ENCODE measurements at places on chromosomes 7 and 10. TPM values are rescaled to one million over a fixed set of nuclear protein-coding genes. Genes with fewer than 3 reads are reported as not detected.

DNA sequence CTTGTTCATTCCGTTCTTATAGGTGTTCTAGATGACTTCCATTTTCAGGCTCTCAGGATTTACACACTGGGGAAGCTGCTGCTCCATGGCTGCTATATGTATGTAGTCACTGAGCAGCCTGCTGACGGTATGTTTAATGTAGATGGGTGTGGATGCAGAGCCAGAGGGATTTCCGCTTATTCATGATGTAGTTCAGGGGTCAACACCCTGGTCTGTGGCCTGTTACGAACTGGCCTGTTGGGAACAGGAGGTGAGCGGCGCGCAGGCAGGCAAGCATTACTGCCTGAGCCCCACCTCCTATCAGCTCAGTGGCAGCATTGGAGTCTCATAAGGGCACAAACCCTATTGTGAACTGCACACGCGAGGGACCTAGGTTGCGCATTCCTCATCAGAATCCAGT, 33.9 kb downstream of the DNAJB6 start:
- H3K36me3 ChIP-seq, result peaks cover 65% of the 10 kb centered on the region
- H3K27ac ChIP-seq, result peak overlapping the region; percentile 14
- no peaks in the 10 kb centered on the region for H3K27me3 ChIP-seq
- H3K4me3 ChIP-seq, result no peak overlapping the region

DNA sequence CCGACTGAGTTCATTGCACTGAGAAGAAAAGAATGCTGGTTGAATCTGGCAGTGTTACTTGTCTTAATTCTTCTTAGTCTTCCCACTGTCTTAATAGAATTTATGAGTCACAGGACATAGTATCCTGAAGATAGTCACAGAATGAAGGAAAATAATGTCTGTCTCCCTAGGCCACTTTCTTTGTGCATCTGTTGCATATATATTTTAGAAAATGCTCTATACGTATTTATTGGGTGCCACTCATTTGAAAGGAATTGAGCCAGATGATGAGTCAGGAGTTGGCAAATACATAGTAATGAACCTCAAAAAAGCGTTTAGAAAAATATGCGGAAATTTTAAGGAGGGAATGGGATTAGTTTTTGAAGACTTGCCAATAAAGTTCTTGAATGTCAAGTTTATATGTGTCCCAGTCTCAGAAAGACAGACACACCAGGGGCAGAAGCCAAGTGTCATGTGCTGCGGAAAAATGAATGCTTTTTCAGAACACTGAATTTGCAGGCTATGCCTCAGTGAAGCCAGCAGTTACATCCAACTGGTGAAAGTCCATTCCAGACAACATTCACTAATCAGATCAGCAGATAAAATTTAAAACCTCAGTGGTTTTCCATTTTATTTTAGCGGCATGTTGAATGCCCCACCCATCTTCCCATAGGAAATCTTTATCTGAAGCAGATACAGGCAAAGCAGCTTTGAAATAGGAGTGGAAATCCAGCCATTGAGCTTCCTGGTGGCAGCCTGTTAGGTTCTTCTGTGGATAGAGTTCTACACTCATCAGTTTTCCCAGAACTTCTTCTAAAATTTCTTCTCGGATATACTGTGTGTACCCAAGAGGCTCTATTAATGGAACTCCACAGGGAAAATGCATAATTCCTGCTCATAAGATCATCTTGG, 308.4 kb downstream of the BICC1 start:
- peak overlapping the region; percentile 35 for H3K4me3 ChIP-seq
- H3K27ac ChIP-seq, result peak overlapping the region; percentile 43
- peaks cover 22% of the 10 kb centered on the region for H3K4me1 ChIP-seq

DNA sequence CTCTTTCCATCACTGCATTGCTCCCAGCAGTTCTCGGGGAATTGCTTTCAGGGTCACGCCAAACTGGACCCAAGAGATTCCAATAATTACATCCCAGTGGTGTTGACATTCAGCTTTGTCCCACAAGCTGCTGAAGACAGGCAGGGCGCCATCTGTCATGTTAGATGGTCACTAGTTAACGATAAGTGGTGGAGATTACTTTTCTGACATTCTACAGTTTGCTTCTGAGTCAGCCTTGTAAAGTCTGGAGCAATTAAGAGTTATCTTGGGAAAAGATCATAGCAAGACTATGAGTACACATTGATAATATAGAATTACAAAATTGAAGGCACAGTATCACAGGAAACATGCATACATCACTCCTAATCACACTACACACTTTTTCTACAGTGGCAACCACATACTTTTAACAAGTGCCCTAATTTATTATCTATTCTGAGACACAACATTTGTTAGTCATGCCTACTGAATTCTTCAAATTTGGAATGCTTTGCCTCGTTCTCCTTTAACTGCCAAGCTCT, 41.9 kb downstream of the SEMA3C start:
- peaks cover 17% of the 10 kb centered on the region for H3K4me1 ChIP-seq
- no peak overlapping the region for H3K4me3 ChIP-seq
- no peaks in the 10 kb centered on the region for H3K36me3 ChIP-seq
- no peak overlapping the region for H3K27ac ChIP-seq

DNA sequence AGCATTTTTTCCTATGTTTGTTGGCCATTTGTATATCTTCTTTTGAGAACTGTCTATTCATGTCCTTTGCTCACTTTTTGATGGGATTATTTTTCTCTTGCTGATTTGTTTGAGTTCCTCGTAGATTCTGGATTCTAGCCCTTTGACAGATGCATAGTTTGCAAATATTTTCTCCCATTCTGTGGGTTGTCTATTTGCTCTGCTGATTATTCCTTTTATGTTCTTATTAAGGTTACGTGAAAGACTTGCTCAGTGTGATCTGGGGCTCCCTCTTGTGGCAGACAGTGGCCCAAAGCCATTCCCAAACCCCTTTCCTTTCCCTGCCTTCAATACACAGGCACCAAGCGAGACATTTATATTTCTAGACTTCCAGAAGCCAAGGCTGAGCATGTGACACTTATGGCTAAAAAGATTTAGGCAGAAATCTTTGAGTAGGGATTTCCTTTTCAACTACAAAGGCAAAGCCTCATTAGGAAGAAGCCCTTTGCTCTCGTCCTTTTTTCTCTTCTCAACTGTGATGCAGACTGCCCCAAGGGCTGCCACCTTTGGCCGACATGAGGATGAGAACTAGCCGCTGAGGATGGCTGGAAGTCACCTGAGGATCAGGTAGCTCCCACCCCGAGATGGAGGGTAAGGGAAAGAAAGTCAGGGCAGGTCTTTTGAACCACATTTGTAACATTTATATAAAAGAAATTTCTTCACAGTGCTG, 23.6 kb downstream of the ST8SIA6 start:
- no peak overlapping the region for H3K27ac ChIP-seq
- H3K4me3 ChIP-seq, result no peak overlapping the region
- no peaks in the 10 kb centered on the region for H3K36me3 ChIP-seq
- peaks cover 16% of the 10 kb centered on the region for H3K4me1 ChIP-seq
- peaks cover 39% of the 10 kb centered on the region for H3K27me3 ChIP-seq
- DNase-seq, result peak; percentile 79

DNA sequence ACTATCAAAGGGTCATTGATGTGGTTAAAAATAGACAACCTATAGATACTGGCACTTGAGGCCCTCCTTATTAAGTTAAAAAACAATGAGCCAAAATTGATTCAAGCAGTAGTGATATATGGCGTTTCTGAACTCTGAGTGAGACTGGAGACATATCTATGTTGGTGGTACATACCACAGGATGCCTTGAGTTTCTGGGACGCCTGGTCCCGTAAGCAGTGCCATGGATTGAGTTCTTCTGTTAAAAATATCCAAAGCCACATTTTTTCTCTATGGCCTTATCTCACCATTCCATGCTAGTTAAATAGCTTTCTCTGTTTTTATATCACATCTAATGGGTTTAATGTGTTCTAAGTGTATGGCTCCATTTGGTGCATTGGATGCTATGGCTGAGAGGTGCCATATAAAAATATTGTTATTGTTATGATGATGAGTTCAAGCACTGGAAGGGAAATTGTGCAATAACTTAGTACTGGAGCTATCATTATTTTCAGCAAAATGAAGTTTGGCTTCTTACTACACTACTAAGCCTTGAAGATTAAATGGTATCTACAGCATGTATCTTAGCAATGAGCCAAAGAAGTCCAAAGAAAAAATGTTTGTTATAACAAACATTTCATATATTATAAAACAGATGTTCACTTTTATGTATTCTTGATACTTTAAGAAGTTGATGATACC, 713.9 kb downstream of the SUGCT start:
- no peak overlapping the region for H3K27ac ChIP-seq
- H3K27me3 ChIP-seq, result no peaks in the 10 kb centered on the region
- no peak for DNase-seq
- H3K36me3 ChIP-seq, result no peaks in the 10 kb centered on the region
- H3K4me1 ChIP-seq, result peaks cover 8% of the 10 kb centered on the region

- H3K27ac ChIP-seq, result no peak overlapping the region
- no peaks in the 10 kb centered on the region for H3K36me3 ChIP-seq
- no peak for DNase-seq
Observed at GRCh38 chr10:113213035-113213434, 263.0 kb downstream of the TCF7L2 start.

DNA sequence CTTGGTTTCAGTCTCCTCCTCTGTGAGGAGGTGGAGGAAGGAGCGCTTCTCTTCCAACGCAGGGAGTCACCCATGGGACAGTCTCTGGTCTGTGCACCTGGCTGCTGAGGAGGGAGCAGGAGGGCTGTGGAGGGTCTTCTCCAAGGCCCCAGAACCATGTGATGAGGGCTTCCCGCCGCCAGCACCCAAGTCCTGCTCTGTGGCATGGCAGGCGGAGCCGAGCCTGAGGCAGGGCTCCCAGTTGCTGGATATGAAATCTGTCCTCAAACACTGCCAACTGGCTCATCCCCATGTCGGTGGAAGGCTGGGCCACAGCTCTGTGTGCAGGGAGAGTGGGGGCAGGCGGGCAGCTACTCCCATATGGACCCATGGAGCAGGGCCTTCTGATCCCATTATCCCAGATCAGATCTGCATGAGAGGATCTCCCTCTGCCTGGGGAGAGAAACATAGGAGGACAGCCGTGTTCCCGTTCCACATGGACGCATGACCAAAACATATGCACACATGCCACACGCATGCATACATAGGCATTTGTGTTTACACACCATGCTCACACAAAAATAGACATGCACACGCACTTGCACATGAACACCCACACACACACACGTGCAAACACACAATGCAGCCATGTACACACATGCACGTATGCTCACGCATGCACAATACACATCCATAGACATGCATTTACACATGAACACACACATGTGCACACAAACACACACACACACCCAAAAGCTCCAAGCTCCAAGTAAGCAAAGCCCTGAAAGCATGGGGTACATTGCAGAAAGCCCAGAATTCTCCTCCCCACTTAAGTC, 38.8 kb upstream of the EN2 start:
- no peak overlapping the region for H3K27ac ChIP-seq
- H3K27me3 ChIP-seq, result peaks cover 85% of the 10 kb centered on the region
- H3K4me3 ChIP-seq, result no peak overlapping the region
- H3K36me3 ChIP-seq, result no peaks in the 10 kb centered on the region
- no peak for DNase-seq

DNA sequence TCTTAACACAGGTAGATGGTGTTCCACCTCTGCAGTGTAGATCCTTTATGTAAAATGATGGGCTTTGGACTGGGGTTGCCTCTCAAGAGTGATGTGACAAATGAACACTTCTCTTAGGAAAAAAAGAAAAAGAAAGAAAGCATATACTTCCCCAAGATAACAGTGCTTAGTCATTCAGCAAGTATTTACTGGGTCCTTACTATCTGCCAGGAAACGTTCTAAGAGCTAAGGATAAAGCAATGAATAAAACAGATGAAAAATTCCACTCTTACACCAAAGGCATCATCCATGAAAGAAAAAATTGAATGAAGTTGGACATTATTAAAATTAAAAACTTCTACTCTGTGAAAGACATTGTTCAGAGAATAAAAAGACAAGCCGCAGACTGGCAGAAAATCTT, 177.3 kb downstream of the C7orf25 start:
- H3K27me3 ChIP-seq, result no peaks in the 10 kb centered on the region
- no peak for DNase-seq
- no peak overlapping the region for H3K27ac ChIP-seq
- no peaks in the 10 kb centered on the region for H3K4me1 ChIP-seq

DNA sequence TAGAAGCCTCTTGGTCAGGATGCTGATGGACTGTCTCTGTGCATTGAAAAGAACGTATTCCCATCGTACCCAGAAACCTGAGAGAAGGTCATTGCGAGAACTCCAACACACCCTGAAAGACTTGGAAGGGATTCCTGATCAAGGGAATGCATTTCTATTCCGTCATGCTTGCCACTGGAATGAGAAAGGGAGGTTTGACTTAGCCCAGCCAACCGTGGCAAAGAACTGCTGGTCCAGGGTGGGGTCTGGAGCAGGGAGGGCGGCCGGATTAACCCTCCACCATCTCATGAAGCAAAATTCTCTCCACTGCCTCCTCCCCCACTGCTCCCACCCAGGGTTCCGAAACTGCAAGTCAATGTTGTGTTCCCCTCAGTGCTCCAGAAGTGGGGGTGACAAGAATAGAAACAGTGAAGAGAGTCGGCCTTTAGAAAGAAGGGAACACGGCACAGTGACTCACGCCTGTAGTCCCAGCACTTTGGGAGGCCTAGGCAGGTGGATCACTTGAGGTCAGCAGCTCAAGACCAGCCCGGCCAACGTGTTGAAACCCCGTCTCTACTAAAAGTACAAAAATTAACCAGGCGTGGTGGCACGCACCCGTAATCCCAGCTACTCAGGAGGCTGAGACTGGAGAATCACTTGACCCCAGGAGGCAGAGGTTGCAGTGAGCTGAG, 137.5 kb upstream of the MGMT start:
- no peaks in the 10 kb centered on the region for H3K4me1 ChIP-seq
- no peak overlapping the region for H3K27ac ChIP-seq
- DNase-seq, result no peak
- H3K4me3 ChIP-seq, result no peak overlapping the region

- H3K36me3 ChIP-seq, result no peaks in the 10 kb centered on the region
- no peaks in the 10 kb centered on the region for H3K4me1 ChIP-seq
- no peak overlapping the region for H3K27ac ChIP-seq
- no peak overlapping the region for H3K4me3 ChIP-seq
- H3K27me3 ChIP-seq, result peaks cover 61% of the 10 kb centered on the region
- DNase-seq, result no peak
Observed at GRCh38 chr7:23930312-23930711, 220.3 kb downstream of the STK31 start.

DNA sequence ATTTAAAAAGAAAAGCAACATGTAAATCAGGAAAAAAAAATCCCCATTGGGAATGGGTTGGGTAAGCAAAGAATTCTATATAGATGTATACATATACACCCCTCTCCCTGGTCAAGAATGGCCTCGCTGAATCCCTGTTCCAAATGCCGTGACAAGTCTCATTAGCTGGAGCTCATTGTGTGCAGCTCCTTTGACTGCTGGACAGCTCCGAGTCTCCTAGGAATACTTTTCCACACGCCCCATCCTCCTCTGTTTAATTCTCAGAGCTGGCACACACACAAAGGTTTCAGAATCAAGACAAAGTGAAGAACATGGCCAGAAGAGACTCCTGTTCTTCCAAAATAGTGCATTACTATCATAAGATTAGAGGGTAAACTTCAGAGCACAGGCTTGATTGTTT, 130.9 kb upstream of the MKLN1 start:
- H3K4me1 ChIP-seq, result no peaks in the 10 kb centered on the region
- H3K4me3 ChIP-seq, result no peak overlapping the region
- H3K27me3 ChIP-seq, result no peaks in the 10 kb centered on the region
- no peak overlapping the region for H3K27ac ChIP-seq
- DNase-seq, result no peak
- H3K36me3 ChIP-seq, result no peaks in the 10 kb centered on the region

Gene GIMAP8
- total RNA-seq, result not detected

Gene VSIR
- total RNA-seq, result 30.1 TPM

Gene CPED1
- total RNA-seq, result 0.76 TPM

Gene WEE2
- total RNA-seq, result not detected

Gene IDI2
- not detected for total RNA-seq

Gene POLR2J3
- total RNA-seq, result 48.3 TPM

Gene TSPAN33
- total RNA-seq, result 12.4 TPM

Gene ZNF503
- 12.8 TPM for total RNA-seq

Gene MSS51
- 2.9 TPM for total RNA-seq

Gene SMO
- total RNA-seq, result 2.1 TPM
